ENCODE measurements at places on chromosomes 7 and 10.

GRCh38 chr7:128407751-128408708, 1.8 kb downstream of the IMPDH1 start:
- no peak for DNase-seq

DNA sequence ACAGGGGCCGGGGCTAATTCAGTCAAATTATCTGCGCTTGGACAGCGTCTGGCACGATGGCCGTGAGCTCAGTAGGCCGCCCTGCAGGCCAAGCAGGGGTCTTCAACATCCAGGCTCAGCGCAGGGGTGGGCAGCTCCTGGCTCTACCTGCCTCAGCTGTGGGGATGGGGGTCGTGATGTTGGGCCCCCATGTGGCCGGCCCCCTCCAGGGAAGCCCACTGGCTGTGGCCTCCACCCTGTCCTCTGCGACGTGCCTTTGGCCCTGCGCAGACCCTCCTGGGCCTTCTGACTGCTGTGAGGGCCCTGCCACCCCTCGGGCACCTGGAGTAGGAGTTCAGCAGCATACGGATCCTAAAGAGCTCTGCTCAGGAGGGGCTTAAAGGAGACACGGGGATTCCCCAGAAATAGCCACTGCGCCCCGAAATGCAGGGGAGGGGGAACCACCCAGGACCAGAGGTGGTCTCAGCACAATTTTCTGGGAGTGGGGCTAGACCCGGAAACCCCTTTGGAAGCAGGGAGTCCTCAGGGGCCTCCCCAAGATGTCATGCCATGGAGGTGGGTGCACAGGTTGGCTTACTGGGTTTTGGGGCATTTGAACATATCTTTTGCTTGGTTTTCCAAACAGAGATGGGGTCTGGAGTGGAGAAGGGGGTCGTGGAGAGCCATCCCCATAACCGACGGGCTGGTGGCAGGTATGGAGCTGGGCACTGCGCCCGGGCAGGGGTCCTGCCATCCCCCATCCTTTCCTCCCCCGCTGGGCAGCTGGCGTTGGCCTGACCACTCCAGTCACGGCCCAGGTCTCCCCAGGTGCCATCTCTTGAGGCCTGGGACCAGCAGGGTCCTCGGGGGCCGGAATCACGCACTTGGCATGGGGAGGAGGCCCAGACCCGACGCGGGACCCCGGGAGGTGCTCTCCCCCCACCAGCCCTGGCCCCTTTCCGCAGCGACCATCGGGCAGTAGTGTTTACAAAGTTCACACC, 4.0 kb upstream of the ADAP1 start:
- no peak for DNase-seq

DNA sequence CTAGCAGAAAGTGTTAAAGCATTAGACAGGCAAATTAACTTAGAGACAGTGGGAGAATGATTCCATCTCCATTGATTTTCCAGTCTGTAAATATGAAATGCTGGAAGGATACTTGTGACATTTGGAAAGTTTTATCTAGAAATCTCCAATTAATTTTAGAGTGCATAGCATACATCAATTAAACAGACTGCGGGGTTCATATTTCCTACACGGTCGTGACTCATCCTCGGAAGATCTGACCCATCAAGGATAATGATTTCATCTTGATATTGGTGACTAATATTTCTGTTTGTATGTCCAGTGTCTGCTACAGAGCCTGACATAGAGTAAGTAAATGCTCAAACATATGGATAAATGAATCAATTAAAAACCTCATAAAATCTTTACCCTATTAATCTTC, 474.9 kb downstream of the KCNMA1 start:
- peak; percentile 48 for DNase-seq

DNA sequence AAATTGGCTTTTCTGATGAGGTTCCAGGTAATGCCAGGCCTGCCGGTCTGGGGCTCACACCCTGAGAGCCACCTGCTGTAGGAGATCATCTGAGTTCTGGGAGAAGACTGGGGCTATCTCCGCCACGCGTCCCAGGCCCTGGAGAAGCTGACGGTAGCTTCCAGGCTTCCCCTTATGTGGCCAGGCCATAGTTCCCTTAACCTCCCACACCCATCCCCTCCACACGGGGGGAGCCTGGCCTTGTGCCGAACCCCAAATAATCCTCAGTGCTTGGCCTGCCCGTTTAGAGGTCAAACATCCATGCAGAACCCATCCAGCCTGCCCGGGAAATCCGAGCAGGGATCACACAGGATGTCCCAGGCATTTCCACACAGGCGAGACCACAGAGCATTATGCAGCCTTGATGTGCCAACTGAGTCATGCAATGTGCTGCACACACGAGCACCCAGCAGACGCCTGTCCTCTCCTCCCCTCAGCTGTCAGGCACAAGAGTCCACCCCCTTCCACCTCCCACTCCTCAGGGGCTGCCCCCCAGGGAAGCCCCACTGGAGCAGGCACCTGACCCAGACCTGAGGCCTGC, 176.2 kb downstream of the PRKAG2 start:
- DNase-seq, result peak; percentile 56

- peak; percentile 89 for DNase-seq
Measured at GRCh38 chr7:32062150-32062549, 8.1 kb downstream of the PDE1C start.

DNA sequence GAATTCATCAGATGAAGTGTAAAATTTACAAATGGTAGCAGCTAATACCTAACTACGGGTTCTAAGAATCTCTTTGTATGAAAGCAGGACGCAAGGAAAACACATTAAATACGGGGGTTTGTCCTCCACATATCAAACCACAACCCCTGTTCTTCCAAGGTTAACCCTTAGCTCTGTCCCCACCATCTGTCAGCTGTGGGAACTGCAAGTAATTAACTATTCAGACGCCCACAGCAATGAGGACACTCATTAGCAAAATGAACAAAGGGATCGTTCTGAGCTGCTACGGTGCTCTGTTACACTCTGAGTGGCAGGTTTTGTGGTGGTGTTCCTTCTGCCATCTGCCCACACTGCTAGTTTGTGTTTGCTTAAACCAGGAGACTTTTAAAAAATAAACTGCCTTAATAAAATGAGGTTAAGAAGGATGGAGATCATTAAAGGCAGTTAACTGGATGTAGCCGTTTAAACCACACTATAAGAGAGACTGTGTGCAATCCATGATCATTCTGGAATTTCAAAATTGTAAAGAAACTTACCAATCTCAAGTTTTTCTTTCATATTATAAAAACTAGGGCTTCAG, 51.4 kb downstream of the C10orf67 start:
- DNase-seq, result peak; percentile 53

DNA sequence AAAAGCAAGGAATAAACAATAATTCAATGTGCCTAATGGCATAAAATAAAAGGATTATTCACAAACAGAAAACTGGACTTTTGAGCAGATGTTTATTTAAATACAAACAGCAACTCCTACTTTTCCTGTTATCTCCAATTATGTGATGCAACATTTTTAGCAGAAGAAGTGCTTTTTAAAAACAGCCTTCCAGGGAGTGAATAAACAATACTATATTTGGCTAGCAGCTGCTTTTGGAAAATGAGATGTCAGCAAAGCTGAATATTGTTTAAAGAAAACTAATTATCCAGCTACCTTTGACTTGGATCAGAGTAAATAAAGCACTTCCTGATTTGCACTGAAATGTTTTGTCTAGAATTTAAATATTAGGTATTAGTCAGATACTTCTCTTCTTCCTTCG, 23.2 kb downstream of the CDK1 start:
- DNase-seq, result no peak

GRCh38 chr7:157718303-157719007, 381.7 kb downstream of the DNAJB6 start:
- no peak for DNase-seq

DNA sequence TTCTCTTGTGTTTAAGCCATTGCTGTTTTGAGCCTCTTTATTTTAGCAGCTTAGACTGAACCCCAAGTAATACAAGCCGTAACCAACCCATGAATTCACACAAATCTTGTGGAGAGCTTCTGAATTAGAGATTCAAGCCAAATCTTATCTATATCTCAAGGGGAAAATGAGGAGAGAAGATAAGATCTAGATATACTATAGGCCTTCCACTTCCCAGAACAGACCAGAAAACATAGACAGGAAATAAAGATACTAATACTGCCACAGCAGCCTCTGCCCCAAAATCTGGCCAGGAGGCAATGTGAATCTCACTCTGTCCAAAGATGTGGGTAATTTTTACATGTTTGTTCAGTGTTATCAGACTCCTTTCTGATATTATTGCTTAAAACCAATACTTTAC, 307.2 kb downstream of the PTEN start:
- DNase-seq, result no peak

DNA sequence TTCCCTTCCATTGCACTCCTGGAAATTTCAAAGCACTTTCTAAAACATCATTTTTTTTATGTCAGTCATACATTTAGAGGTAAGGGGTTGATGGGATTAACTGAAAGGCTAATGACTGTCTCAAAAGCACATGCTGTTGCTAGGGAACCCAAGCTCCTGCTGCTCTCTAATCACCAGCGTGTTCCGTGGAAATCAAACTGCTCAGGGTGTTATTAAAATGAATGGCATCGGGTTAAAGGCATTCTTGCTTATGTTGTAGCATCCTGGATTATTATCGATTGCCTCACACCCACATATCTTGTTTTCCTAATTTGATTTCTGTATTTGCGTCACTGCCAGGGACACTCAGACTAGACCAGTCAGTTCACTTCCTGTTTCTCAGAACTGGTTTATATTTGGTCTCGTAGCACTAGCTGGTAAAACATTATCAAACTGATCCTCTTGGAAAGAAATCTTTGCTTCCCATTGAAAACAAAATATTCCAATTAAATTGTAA, 216.5 kb upstream of the MKLN1 start:
- peak; percentile 41 for DNase-seq

All from A172 (cell line).